ENCODE measurements at places on chromosomes 11 and 22.
A peak's percentile ranks its signal among the peaks of the same experiment; 100 is the strongest.

DNA sequence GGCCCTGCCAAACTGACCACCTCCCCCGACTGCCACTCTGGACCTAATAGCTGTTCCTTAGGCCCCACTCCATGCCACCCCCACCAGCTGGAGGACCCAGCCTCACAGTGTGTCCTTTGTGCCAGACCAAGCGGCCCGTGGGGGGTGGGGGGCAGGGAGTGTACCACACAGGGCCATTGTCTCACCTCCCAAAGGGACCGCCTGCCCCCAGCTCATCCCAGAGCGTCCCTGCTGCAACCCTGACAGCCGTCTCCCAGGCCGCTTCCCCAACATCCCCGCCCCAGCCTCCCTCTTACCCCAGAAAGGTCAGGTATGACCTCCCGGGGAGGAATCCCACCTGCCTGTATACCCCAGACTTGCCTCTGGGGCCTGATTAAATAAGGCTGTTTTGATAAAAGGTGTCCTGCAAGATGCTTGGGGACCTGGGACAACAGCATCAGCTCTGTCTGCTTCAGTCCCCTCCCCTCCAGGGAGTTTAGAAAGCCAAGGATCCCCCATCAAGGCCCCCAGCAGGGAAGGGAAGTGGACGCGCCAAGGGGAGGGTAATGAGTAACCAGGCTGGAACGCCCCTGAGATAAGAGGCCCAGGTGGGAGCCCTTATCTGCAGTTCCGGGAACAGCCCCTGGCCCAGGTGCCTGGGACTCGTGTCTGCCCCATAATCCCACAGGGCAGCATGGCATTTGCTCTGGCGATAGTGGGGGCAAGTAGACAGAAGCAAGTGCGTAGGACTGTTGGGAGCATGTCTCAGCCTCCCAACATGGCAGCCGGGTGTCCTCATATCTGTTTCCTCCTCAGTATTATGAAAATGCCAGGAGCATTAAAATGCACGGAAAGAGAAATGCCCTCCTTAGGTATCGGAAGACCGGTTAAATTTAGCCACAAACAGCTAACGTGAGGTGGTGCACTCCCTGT lies 9.0 kb downstream of the CDC42EP1 start:
- no peak for DNase-seq

GRCh38 chr11:121426476-121427399 lies 25.4 kb upstream of the SORL1 start:
- DNase-seq: no peak

GRCh38 chr11:32891657-32892354 lies 805 bp upstream of the QSER1 start:
- DNase-seq: no peak

GRCh38 chr22:23271597-23271908 lies 91.2 kb downstream of the BCR start:
- no peak for DNase-seq

DNA sequence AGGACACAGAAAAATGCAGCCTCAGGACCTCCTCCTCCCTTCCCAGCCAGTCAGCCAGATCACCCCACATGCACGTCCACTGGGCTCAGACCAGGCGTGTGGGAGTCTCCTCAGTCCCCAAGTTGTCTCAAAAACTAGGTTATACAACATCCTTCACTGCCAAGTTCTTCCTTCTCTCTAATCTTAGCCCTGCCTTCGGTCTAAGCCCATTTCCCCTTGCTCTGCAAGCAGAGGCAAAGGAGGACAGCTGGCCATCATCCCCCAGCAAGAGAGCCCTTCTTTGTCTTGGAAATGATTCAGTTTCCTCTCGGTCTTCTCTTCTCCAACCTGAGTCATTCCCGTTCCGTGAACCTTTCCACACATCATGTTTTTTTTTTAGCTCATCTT lies 14.0 kb upstream of the NRGN start:
- no peak for DNase-seq

DNA sequence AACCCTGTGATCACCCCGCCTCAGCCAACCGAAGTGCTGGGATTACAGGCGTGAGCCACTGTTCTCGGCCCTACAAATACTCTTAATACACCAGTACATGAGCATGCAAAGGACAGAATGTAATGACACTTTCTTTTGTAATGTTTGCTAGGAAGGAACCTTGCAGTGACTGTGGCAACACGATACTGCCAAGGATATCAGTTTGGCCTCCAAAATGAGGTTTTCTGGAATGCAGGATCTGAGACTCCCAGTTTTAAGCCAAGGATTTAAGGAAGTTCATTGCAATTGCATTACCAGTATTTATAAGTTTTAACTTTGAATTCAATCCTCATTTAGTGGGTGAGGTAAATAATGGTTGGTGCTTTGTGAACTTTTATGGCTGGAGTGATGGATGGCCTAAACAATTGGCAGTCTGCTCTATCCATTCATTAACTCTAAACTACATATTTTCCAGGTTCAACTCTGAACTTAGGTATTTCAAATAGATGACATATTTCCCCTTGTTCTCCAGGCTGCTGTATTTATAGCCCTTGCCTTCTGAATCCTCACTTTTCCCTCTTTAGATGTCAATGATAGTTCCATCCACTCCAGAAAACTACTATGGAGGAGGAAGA lies 330.3 kb downstream of the C11orf87 start:
- DNase-seq: no peak

GRCh38 chr11:116078101-116078591 lies 573.9 kb upstream of the CADM1 start:
- DNase-seq: no peak

GRCh38 chr11:115276799-115277198 lies 227.4 kb downstream of the CADM1 start:
- no peak for DNase-seq

GRCh38 chr11:80443177-80443576 lies 1002.3 kb upstream of the TENM4 start:
- DNase-seq: no peak

- no peak for DNase-seq
These were observed 48.0 kb downstream of the FLI1 start for GRCh38 chr11:128741916-128742315.

DNA sequence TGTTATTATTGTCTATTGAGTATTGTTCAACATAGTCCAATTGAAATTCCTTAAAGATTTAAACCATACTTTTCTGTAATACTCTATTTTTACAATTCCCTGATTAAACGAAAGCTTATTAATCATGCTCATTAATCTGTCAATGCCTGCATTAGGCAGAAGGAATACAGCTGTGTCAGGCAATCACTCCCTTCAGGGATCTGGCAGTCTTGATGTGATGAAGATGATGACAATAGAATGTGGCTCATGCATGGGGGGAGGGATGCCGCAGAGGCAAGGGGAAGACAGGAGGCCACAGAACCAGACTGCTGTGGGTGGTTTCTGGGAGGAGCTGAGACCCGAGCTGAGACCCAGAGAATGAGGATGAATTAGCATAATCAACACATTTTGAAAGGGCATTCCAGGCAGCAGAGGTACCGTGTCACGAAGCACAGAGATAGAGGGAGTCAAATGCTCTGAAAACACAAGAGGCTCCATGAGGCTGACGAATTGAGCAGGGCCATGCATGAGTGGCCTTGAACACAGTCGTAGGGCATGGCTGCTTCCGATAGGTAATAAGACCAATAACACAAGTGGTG lies 1075.5 kb downstream of the OPCML start:
- DNase-seq: no peak

DNA sequence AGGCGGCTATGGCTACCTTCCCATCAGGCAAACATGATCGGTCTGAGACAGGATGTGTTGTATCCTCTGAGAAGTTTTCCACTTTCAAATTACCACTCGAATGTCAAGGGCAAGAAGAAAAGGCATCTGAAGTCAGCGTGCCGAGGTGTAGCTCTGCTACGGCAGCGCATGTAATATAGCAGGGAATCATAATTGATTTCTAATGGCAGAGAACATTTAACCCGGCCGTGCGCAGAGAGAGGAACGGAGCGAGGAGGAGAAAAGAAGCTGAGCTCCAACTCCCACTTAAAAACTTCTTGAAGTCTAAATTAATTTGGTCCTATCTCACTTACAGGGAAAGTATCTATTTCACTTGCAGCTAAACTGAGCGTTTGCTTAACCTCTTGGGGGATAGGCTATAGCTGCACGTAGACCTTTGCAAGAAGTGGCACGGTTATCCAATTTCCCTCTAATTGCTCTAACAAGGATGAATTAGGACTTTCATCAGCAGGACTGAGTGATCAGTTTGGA lies 137.3 kb upstream of the KIRREL3 start:
- no peak for DNase-seq

GRCh38 chr11:11966826-11967668 lies 41.4 kb downstream of the DKK3 start:
- DNase-seq: peak; percentile 34

GRCh38 chr11:125941619-125942611 lies 3.9 kb upstream of the VSIG10L2 start:
- DNase-seq: peak; percentile 24

DNA sequence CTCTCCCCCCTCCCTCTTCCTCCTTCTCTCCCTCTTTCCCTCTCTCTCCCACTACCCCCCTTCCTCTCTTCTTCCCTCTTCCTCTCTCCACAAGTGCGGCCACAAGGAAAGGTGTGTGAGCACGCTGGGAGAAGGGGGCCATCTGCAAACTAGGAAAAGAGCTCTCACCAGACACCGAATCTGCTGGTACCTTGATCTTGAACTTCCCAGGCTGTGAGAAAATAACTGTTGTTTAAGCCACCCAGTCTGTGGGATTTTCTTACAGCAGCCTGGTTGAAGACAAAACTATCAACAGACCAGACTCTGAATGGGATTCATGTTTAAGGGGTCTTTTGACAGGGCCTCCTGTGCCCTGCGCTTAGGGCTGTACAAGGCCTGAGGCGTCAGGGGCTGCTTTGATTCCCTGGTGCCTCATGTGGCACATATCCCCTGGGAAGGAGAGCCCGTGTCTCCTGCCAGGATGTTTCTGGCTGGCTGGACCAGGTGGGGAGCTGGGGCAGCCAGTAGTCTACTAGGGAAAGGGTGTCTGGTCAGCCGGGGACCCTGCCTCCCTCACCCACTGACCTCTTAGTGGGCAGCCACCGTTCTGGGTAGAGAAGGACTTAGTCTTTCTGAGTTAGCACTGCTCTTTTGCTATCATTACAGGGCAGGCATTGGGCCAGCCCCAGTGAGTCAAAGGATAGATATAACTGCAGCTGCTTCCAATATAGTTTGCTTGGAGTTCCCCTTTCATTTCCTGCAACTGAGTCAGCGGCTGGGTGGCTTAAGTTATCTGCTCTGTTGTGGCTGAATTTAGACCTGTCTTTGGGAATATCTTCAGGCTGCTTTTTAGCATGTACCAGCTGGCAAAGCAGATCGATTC lies 6.2 kb downstream of the PANX1 start:
- DNase-seq: no peak

DNA sequence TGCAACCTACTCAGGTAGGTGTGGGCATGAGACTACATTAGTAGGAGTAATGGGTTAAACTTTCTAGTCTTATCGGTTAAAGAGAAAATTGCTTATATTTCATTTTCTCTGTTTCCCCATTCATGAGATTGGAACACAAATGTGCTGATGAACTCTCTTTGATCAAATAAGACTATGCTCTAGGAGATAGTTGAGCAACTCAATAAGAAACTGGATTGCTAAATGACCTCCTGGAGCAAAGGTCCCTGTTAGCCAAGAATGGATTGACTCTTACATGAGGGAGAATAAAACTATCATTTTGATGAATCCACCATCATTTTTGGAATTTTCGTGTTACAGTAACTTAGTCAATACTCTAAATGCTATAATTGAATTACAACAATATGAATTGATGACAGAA lies 11.1 kb upstream of the NOX4 start:
- DNase-seq: no peak

DNA sequence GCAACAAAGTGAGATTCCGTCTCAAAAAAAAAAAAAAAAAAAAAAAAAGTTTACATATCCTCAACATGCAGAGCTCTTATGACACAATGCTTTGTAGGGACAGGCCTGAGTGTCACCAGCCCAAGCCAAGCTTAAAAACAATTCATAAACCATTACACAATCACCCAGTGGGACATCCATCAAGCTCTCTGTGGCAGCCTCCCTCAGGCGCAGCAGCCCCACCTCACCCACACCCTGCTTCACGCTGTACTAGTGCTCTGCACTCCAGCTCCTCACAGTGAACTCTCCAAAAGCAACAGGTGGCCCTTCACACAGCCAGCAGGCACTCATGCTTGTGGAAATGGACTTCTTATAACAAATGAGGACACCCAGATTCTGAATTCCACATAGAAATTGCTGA lies 3.5 kb upstream of the FOXRED2 start:
- DNase-seq: no peak

DNA sequence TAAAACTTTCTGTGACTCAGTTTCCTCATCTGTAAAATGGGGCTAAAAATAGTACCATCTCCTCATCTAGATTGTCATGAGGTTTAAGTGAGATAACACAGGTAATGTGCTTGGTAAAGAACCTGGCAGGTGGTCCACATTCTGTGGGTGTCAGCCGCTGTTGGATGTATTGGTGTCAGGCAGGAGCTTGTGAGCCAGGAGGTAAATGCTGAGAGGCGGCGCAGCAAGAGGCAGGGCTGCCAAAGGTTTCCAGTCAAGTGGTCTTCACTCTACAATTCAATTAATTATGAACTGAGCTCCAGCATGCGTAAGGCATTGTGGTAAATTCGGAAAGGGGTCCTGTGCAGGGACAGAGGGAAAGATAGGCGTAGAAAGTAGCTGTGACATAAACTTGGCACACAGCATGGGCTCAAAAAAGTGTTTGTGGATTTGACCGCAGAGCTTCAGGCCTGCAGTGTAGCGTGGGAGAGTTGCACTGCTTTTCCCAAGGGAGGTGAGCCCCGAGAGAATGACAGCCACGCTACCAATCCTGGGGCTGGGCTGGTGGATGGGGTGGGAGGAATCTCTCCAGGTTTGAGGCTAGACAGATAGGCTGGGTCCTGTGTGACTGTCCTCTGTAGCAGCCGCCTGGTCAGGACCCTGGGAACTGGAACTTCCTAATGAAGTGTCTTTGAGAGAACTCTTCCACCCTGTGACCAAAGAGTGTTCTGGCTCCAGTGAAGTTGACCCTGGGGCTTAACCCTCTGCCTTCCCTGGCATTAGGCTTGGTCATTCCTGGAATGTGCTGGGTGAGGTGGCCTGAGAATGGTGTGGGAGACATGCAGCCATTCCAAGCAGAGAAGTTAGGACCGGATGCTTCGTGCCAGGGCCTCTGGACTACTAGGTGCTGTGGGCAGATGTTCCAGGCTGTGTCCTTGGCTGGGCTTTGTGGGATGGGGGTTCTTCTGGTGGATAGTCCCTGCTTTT lies 122.4 kb downstream of the FEZ1 start:
- DNase-seq: no peak
